ENCODE measurements at places on chromosomes 6 and 20.
A peak's percentile ranks its signal among the peaks of the same experiment; 100 is the strongest.

DNA sequence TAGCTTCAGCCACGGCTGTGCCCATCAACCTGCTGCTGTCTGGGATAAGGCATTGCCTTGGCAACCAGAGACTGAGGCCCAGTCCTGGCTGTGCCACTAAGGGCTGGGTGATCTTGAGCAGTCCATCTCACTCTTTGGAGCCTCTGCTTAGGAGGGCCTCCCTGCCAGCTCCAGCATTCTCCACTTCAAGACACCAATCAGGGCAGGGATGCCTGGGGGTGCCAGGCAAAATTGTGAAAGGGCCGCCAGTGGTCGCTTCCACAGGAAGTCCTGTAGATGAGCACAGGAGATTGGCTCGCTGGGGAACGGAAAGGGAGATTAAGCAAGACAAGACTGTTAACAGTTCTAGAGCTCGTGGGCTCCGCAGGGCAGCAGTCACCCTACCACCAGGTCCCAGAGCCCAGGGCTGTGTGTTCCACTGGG lies at the start of gene RAB44:
TSS of gene RAB44 (plus strand) at position 346 of the 423 bp plus-strand sequence. CDS start 6,410 bp downstream, outside the sequence.
- DNase-seq: no peak

- DNase-seq: no peak
Observed at GRCh38 chr20:4112481-4113421, 97.4 kb upstream of the RNF24 start.

- DNase-seq: peak; percentile 58
Observed at GRCh38 chr6:157763129-157763903, 59.7 kb upstream of the SNX9 start.

GRCh38 chr6:44788387-44788981 lies 401.0 kb downstream of the CDC5L start:
- no peak for DNase-seq

DNA sequence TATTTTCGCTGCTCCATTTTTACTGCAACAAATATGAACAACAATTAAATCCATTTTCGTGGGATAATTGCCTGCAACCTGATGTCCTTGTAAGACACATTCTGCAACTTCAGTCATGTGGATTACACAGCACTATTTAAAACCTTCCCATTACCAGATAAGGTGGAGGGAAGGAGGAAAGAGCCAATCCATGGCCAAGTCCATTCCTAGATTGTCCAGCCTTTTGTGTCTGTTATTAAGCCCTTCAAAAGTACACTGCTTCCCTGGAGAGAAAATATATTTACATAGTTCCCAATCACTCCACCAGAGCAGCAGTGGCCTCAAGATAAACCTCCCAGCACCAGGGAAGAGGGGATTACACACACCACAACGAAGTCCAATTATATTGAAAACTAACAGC lies 347.9 kb downstream of the CDH26 start:
- no peak for DNase-seq

DNA sequence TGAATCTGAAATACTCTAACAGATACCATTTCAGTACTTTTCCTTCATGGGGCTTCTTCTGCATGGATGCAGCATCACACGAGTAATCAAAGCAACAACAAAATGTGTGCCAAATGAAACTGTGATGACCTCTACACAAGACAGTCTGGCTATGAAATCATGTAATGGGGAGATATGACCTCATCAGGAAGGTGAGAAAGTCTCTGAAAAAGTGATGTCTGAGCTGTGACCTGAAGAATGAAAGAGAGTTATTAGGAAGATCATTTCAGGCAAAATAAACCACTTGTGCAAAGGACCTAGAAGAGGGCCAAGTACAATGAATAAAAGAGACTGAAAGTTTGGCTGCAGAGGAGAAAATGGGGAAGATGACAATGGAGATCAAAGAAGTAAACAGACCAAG lies 182.8 kb downstream of the PTPRK start:
- DNase-seq: no peak

DNA sequence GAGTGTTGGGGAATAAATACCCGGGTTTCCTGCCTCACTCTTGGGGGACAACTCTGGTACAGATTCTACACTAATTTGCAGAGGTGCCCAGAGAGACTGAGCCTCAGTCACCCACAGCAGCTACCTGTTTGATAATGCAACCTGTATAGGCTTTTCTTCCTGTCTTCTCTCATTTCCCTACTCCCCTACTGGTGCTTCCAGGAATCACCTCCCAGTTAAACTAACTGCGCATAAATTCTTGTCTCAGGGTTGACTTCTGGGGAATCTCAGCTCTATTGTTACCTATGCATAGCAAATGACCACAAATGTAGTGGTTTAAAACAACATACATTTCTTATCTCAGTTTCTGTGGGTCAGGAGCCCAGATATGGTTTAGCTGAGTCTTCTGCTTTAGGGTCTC lies 11.3 kb downstream of the OCSTAMP start:
- DNase-seq: no peak

DNA sequence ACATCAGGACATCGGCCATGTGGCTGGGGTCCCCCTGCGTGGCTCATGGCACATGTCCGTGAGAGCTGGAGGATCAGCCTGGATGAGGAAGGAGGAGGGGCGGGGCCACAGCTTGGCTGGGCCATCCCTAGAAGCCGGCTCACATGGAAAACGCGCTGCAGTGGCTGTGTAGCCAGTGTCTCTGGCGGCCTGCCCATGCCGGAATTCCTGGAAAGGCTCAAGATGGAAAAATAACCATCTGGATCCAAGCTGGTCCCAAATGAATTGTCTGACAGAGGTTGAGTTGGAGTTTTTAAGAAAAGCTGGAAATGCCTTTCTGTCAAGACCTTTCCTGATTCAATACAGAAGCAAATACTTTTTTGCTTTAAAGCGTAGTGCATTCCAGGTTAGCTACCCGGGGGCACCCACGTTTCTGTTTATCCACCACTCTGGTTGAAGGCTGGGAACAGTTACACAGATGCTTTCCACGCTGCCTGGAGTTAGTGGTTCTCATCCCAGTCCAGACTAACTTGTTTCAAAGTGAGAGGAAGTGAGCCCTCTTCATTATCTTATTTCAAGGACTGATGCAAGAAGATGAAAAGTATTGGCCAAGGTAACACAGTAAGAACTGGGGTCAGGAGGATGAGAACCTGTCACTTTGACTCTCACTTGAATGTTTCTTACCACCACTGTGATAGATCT lies 99.0 kb downstream of the GMPR start:
- no peak for DNase-seq

DNA sequence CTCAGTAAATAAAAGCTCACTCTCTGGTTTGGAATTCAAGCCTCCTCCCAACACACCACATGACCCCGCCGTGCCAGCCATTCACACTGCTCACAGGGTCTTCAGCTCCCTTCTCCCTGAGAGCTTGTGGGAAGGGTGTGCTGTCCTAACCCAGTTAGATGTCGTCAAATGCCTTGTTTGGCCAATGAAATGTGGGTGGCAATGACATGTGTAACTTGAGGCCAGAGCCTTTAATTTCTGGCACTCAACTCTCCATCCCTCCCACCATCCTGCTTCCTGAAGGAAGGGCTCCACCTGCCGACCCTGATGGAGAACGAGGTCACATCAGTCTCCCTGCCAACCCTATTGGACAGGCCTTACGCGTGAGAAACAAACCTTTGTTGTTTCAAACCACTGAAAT lies 224.5 kb upstream of the AGPAT4 start:
- DNase-seq: peak; percentile 45

- DNase-seq: peak; percentile 75
Observed at GRCh38 chr6:151323791-151324487, 67.4 kb downstream of the ZBTB2 start.

GRCh38 chr20:64159711-64160110 lies 4.5 kb upstream of the MYT1 start:
- DNase-seq: no peak

DNA sequence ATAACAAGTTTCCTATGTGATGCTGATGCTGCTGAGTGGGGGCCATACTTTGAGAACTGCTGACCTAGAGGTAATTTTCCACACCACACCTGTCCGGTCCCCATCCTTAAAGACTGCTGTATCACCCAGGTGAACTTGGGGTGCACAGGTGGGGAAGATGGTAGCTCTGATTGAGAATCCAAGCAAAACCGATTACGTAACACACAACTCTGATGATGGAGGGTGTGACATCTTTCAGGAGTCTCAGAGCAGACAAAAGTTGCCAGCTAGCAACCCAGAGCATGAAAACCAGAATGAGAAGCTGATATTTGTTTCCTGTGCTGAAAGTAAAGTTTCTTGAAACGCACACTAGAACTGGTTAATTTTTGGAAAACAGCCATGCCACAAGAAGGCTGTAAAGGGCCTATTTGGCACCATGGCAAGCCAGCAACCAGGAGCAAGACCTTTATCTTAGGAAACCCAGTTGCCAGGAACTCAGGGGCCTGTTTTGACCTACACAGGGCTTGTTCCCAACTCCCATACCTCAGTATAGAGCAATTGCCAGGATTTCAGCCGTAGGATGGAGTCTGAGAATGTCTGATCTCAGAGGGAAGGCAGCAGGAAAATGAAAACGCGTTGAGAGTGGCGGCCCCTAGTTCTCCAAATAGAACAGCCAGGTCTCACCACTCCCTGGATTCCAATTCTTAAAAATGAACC lies 21.6 kb upstream of the TBC1D7 start:
- no peak for DNase-seq

GRCh38 chr20:58174708-58175280 lies 53.7 kb downstream of the ANKRD60 start:
- no peak for DNase-seq

- DNase-seq: no peak
Observed at GRCh38 chr6:305371-306206, 13.3 kb downstream of the DUSP22 start.

GRCh38 chr20:41196653-41197225 lies 59.4 kb downstream of the PLCG1 start:
- no peak for DNase-seq

DNA sequence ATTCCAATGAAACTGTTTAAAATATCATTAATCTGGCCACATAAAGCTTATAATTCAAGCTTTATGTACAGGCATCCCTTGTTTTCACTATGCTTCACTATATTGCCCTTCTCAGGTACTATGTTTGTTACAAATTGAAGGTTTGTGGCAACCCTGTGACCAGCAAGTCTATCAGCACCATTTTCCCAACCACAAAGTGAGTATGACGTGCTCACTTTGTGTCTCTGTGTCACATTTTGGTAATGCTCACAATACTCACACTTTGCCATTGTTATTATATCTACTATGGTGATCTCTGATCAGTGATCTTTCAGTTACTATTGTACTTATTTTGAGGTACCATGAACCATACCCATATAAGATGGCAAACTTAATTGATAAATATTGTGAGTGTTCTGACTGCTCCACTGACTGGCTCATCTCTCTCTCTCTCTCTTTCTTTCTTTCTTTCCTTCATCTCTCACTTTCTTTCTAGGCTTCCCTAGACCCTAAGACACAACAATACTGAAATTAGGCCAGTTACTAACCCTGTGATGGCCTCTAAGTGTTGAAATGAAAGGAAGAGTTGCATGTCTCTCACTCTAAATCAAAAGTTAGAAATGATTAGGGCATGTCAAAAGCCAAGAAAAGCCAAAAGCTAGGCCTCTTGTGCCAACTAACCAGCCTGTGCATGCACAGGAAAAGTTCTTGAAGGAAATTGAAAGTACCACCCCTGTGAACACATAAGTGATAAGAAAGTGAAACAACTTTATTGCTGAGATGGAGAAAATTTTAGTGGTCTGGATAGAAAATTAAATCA lies 227.9 kb downstream of the BCAS1 start:
- no peak for DNase-seq

- DNase-seq: no peak
Observed at GRCh38 chr6:134510920-134511319, 193.0 kb upstream of the SGK1 start.

- no peak for DNase-seq
Observed at GRCh38 chr6:20038410-20039204, 173.7 kb downstream of the MBOAT1 start.

All from HTR-8/SVneo (cell line).